ENCODE measurements at places on chromosomes 16 and 17.

GRCh38 chr16:48188449-48189102 lies 32.8 kb upstream of the ABCC12 start:
- peak; percentile 60 for DNase-seq

DNA sequence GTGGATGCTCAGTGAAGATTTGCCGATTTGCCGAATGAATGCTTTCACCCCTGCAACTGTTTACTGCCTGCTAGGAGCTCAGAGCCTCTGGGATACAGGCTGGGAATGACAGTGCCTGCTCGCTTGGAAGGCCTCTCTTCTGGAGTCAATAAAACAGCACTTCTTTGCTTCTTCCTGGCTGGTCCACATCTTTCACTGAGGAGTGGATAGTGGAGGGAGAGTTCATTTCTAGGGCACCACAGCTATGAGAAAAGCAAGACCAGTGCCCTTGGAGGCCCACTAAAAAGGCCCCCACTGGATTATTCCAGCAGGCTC lies 3.1 kb upstream of the USP7 start:
- DNase-seq: no peak

DNA sequence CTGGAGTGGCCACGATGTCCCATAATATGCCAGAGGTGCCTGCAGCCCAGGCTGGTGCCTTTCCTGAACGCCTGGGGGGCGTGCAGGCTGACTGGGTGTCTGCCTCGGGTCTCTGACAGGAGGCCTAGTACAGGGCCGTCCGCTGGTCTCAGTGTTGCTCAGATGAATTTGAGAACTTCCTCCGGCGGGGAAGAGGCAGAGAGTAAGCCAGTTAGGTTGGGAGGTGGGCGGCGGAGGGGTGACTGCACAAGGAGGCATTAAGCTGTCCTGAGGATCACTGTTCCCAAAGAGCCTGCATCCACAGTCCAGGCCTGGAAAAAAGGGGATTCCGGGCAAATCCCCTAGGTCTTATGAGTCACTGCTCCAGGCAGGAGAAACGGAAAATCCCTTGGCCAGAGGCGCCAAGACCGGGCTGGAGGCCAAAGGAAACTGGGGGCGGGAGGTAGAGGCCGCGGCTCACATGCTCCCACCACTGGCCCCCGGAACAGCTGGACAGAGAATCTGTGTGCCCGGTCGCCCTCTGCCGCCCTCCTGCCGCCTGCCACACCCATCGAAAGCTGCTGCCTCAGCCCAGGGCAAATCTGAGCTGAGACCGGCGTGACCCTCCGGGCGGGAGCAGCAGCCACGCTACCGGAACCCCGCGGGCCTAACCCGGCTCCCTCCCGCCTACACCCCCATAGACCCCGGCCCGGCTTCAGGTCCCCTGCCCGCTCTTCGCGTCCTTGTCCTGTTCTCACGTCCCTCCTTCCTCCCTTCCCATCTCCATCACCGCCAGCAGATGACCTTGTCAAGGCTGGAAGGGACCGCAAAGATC lies 1.2 kb downstream of the TRIM47 start:
- peak; percentile 61 for DNase-seq

DNA sequence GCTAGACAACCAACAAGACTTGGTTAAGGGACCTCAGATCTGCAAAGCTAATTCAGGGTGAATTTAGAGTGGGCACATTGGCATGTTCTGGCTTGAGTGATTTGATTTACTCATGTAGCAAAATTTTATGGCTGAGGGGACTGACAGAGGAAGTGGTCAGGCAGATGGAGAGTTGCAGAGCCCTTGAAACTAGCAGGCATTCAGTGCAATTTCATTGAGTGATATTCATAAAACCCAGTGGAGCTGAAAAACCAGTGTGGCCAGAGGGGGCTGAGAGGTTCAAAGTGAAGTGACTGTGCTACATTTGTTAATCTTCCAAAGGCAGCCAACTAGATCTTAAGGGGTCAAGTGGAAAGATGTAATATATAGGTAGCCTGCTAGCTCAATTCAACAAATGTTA lies 2.2 kb upstream of the TMEM94 start:
- peak; percentile 37 for DNase-seq

GRCh38 chr16:66946974-66947301 lies 11.6 kb downstream of the CES2 start:
- no peak for DNase-seq

DNA sequence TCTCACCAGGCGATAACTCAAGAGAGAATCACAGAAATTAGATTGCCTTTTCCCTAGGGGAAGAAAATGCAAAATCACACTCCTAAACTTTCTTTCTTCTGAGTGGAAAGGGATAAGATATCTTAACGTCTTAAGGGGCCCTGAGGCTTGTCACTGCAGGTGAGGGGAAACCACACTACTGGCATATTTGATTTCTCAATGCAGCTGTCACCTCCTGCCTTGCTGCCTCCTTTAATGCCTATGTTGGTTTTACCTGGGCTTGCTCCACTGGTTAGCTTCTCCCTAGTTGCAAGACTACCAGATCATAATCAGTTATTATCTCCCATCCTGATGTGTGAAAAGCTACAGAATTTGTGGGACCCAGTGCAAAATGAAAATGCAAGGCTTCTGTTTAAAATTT lies 4.5 kb upstream of the HERPUD1 start:
- DNase-seq: no peak

DNA sequence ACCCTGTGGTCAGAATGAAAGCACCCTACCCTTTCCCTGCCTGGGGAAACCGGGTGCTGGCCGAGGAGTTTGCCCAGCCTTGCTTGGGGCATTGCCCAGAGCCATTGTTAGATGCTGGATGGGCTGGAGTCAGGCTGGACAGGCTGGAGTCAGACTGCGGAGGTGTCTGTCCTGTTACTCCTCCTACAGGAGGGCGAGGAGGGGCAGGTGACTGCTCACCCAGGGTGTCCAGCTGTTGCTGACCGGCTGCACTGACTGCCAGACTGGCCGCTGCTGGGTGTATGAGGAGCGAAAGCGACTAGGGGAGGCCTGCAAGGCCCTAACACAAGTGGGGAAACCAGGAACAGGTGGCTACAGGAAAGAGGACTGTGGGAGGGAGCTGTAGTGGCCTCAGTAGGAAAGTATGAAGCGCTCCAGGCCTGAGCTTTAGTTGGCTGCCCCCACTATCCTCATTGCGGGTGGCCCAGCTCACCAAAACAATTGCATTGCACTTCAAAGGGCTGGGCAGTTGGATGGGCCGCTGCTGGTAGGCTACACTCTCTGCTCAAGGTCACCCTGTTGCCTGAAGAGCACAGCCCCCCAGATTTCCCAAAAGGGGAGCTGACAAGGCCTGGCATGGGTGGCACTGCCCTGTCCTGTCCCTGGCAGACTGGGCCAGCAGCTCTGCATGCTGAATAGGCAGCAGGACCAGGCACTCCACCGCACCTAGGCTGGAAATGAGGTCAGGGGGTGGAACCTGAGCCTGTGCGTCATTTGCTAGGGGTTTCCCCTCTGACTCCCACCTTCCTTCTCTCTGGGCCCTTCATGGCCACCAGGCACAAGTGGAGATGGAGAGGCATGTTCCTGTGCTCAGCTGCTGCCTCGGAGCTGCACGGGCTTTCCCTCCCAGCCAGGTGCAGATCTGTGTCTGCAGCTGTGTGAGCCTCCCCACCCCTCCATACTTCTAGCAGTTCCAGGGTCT lies 18.4 kb downstream of the LDHD start:
- DNase-seq: no peak

DNA sequence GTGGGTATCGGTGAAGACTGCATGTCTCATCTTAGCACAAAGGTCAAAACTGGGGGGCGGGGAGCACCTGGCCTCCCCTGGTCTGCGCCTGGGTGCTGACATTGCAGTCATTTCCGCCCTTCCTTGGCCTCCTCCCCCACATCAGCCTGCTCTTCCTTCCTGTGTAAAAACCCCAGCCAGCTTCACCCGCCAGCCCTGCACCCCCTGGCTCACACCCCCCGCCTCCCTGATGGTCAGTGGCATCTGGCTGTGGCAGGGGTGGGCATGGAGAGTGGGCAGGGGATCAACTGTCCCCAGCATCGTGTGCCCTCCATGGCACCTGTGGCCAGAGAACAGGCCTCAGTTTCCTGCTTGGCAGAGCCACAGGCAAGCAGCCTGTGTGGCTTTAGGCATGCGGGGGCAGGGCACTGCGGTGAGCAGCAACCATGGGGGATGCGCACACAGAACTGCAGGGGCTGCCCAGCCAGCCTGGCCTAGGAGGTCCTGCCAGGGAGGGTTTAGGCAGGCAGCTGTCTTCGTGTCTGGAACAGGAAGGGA lies 26.5 kb upstream of the LASP1NB start:
- DNase-seq: peak; percentile 90

DNA sequence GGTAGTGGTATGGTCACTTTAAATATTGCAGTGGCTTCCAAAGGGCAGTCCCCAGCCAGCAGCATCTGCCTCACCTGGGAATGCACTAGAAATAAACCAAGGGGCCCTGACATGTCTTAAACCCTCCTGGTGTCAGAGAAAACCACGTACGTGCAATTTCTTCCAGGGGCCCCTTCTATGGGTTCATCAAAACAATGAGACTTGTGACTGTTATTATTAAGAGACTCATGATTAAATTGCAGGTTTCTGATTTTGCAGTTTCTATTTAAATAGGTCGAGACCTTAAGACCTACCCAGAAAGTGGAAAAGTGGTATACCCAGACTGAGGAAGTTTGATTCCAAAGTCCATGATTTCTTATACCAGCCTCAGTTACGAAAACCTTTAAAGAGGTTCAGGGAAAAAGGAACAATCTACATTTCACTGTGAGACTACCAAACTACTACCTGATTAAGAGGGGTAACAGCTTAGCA lies 746 bp upstream of the POLG2 start:
- DNase-seq: no peak

- no peak for DNase-seq
Observed at GRCh38 chr17:28466521-28467048, 6.9 kb upstream of the SLC13A2 start.

DNA sequence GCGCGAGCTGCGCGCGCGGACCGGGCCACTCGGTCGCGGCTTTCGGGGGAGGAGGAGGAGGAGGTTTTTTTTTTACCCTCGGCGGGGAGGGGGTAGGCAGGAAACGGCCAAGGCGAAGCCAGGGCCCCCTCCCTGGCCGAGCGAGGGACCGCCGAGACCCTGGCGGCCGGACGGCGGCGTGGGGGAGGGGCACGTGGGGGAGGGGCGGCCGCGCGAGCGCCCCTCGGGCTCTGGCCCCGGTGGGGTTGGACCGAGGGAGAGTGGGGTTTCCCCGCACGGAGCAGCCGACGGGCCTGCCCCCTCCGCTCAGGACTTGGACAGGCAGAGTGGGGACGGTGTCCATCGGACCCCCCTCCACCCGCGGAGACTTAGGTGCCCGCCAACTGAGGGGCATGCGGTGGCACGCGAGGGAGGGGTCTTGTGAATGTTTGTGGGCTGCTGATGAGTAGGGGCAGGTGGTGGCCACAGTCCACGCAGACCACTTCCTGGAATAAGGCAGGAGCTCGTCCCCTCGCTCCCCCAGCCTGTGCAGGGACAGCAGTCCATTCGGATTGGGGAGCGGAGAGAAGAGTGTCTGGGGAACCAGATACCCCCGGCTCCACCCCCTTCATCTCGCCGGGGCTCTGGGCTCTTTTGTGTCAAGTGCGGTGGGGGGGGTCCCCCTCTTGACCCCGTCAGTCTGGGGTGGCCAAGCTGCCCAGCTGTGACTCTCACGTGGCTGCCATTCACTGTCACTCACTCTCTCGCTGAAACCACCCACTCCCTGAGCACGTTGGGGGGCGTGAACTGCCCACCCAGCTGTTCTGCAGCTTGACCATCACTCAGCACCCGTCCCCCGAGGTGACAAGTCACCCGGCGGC lies 3.0 kb upstream of the CHD3 start:
- DNase-seq: peak; percentile 66

GRCh38 chr17:48570325-48571023 lies 7.7 kb downstream of the HOXB4 start:
- no peak for DNase-seq

DNA sequence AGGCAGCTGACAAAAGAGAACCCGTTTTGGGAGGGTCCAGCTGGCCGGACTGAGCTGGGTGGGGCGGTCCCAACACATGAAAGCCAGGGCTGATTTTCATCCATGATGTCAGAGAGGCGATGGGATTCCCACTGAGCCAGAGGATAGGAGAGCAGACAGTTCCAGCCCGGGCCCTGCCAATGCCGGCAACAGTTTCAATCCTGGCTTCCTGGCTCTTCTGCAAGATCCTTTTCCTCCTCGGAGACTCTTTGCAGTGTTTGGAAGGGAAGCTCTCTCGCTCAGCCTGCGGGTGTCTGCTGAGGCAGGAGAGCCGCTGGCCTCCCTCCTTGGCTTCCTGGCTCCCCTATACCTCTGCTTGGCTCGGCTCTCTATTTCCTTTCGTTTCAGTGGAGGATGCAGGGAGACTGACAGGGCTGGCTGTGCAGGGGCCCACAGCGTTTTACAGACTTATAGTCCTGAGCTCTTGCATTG lies 145.5 kb upstream of the SOX9 start:
- no peak for DNase-seq

DNA sequence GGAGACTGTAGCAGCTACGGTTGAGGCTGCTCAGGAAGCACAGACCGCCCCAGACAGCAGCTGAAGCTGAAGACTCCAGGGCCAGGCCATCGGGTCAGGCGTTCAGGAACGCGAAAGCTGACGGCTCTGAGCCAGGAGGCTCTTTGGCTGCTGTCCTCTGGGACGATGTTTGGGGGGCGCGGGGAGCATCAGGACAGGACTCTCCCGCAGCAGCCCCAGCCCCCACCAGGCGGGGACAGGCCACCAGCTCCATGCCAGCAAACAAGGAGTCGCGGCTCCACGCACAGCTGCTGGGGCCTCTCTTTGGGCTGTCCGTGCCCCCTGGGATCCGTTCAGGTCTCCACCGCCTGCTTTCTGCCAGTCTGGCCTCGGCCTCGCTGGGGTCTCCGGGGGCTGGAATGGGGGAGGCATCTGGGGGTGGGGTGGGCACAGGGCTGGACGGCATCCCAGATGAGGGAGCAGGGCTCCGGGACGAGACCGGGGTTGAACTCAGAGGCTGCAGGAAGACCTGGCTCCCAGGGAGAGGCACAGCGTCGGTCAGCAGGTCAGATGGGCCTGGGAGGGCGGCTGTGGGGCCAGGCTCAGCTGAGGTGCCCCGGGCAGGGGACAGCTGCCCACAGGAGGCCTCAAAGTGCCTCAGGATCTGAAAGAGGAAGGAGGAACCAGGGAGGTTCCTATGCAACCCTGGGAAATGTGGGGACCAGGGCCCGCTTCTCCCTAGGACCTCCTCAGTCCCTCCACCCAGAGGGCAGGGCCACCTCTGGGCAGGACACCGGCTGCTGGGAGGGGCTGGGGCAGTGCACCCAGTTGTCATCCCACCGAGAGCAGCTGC lies 6.3 kb upstream of the CEP131 start:
- peak; percentile 7 for DNase-seq

DNA sequence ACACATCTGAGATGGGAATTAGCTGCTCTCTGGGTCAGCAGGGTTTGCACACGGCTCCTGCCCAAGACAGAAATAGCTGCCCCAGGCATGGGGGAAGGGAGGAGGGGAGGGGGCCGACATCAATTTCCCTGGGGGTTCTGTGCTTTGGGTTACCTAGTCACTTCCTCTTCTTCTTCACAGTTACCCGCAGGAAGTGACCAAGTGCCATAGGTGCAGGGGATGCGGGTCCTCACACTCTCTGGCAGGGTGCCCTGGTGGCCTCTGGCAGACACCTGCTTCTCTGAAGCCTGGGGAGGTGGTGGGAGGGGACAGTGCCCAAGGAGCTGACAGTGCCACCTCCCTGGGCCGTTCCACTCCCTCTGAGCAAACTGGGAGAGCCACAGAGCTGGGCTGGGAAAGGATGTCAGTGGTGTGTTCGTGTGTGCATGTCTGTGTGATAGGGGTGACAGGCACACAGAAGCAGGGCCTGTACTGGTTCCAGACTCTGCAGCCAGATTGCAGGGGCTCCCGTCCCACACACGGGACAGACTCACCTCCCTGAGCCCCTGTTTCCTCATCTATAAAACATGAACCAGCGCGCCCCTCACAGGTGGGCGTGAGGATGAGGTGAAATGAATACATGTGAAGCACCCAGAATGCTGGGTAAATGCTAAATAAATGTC lies 18.2 kb downstream of the SCN4A start:
- DNase-seq: peak; percentile 72
